Umbilical cord (tissue), 2 donors: ENCODE measurements at places on chromosomes 11 and 22. TPM values are rescaled to one million over a fixed set of nuclear protein-coding genes. Genes with fewer than 3 reads are reported as not detected.

PHETA2 gene
- 15.4 TPM for total RNA-seq

CREB3L1 gene
- 23.4 TPM for total RNA-seq

MMP12 gene
- 1.4 TPM for total RNA-seq

H19 gene
- 30,713 TPM for total RNA-seq

IGLL5 gene
- 1.9 TPM for total RNA-seq

OR51I1 gene
- 6.3 TPM for total RNA-seq

LARGE2 gene
- not detected for total RNA-seq

LTO1 gene
- total RNA-seq, result 35.2 TPM

TRIM5 gene
- 22.9 TPM for total RNA-seq

FADD gene
- total RNA-seq, result 23.8 TPM

MAJIN gene
- total RNA-seq, result not detected

GAL gene
- total RNA-seq, result not detected
